ENCODE measurements at places on chromosomes 2 and 18.

DNA sequence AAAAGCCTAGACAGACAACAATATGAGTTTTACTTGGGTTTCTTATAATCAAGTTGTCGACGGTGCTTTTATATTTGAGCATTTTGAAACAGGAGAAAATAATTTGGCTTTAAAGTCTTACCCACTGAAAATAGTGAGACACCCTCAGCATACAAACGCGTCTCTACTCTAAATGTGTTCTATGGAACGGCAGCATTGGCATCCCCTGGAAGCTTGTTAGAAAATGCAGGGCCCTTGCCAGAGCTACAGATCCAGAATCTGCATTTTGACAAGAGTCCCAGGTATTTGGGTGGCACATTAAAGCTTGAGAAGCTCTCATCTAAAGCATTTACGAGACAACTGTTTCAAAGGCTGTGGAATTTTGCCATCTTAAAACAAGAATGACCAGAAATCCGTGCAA, 163.5 kb downstream of the PID1 start:
- no peak for DNase-seq

- no peak for DNase-seq
Measured at GRCh38 chr2:170313347-170313991, 135.5 kb downstream of the MYO3B start.

DNA sequence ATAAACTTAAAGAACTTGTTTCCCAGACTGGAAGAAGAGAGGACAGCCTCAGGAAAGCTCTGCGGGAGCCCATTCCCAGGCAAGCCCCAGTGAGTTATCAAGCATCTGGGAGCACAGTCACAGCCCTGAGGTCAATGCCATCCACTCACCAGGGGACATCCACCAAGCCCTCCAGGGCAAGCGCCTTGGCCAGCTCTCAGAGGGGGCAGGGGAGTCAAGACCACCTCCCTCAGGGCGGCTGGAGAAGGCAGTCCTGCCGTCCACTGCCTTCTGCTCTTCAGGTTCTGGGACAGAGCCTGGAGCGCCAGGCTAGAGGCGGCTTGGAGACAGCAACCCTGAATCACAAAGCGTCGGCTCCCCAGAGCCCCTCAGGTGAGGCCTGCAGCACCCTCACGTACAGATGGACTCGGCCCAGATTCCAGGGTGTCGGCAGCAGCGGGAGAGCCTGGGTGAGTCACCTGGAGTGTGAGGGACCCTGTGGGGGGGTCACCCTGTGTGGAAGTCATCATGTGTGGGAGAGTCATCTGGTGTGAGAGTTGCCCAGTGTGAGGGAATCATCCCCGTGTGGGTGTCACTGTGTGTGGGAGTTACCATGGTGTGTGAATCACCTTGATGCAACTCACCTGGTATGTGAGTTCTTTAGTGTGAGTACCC, 100.9 kb upstream of the TEX51 start:
- DNase-seq, result no peak

GRCh38 chr2:18792226-18792629, 202.9 kb upstream of the NT5C1B start:
- DNase-seq, result no peak

DNA sequence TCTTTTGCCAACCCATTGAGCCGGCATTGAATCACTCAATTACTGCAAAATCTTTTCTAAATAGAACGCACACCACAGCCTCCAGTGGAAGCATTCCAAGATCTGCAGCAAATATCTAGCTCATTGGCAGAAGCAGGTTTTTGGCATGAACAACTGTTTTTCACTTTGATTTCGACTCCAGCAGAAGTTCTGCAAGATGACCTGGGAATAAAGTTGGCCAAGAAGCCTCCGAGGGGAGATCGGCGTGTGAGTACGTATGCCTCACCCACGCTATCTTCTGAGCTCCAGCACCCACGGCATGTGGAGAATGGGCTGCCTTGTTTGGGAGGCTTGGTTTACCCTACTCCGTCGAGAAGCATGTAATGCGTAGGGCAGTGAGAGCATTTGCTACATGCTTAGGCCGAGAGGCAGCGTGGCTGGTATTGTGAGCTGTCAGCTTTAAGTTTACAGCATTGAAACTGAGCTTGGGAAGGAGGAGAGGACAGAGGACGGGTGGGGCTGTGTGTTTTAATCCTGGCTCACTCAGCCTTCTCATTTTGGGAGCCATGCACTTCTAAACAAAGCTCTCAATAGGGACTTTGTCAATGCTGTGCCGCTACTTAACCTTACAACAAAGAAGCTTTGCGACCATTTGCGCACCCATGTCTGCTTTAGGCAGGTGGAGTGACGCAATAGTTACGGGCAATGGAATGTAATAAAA, 10.5 kb downstream of the PCARE start:
- no peak for DNase-seq

DNA sequence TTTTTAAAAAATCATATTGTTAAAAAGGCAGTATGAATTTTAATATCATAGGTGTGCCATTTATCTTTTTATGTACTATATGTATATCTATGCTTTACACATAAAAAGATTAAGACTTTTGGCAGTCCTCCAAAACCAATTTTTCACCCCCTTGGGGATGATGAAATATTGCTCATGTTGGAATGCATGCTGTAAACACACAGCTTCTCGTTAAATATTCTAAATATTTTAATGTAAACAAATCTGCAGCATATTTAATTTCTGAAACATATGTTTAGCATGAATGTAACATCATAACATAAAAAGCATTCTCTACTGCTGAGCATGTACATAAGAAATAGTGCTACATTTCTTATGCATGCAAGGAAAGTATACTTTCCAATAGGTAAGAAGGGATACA, 484.3 kb upstream of the LRATD1 start:
- DNase-seq, result no peak

DNA sequence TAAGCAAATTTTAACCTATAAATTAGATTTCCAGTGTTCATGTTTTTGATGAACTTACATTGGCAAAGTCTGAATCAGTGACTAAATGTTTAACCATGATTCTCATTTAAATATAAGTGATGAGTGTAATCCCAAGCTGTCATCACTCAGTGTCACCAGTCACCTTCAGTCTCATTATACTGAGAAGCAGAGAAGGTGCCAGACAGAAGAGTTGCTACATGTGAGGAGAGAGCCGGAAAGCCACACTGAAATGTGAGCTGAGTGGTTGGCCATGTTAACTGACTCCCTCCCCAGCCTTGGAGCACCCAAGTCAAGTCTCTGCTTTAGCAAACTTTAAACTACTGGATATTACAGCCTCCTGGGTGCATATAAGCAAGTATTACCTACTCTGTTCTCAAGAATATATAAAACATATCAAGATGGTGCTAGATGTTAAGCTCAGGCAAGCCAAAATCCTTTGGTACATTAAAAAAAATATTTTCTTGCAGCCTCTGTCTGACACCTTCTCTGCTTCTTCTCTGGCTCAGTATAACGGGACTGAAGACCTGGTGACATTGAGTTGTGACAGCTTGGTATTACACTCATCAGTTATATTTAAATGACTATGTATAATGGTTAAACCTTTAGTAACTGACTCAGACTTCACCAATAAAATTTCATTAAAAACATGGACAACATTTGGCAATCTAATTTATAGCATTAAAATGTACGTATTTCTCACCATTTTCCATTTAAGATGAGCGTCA, 75.8 kb upstream of the MAP3K20 start:
- DNase-seq, result no peak

DNA sequence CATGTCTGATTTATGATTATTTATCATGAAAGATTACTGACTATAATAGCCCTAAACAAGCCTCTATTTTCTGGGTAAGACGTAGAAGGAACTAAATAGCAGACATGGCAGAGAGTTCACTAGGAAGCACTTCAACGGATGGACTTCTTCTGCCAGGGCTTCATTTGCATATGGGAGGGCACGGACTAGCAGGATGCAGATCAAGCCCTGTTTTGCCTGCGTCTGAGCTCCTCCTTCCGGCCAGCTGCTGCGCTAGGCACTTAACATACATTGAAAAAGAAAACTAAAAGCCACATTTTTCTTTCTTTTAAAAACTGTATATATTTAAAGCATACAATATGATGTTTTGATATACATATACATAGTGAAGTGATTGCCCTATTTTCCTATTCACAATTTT, 340.0 kb upstream of the MEX3C start:
- DNase-seq, result no peak

- DNase-seq, result no peak
Measured at GRCh38 chr2:30764021-30764800, 43.0 kb downstream of the CAPN13 start.

GRCh38 chr2:133953524-133953923, 300.3 kb upstream of the MGAT5 start:
- DNase-seq, result no peak

GRCh38 chr18:44342162-44342561, 338.5 kb upstream of the SETBP1 start:
- no peak for DNase-seq

DNA sequence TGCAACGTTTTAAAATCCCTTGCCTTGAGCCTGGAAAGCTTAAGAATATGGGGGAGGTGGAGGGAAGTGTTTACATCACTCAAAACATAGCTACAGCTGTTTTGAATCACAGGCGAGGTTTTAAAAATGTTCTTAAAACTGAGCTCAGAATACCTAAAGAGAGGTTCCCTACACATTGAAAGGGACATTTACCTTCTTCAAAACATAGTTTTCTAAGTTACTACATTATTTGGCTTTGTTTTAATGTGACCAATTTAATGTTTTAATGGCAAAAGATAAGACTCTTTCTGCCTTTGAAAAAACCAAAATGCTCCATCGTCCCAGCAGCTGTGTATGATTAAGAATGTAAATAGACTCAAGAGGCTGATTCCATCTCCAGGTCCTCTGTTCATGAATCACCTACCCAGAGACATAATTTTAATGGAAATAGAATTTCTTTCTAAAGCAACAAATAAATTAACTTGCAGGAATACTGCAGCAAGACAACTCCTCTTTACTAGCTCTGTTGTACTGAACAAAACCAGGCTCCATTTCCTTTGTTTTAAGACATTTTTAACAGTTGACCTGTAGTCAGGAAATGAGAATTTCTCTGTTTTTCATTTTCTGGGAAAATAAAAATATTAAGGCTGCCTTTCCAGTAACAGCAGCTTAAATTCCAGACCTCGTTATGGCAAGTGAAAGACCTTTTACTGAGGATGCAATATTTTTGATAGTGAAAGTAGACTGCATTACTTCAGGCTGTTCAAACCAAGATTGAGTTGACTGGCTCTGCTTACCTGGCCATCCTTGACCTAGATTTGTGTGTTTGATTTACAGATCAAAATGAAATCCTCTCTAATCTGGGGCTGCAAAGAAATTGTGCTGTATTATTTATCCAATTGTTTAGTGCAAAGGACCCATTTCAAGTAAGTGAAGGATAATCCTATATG, 33.7 kb upstream of the WDR75 start:
- DNase-seq, result no peak

DNA sequence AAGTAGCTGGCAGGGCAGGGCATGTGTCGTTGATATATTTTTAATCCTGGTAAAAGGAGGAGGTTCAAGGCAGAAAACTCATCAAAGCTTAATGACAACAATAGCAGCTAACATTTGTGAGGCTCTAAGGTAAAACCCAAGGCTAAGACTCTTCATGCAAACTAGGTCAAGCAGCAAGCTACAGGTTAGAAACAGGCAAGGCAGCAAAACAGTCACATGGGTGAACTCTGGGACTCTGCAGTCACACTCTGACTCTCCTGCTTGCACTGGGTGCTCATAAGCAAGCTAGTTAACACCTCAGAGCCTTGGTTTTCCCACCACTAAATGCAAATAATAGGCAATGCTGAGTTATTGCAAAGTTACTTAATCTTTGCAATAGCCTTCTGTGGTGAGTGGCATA, 7.9 kb downstream of the IL1RN start:
- DNase-seq, result no peak

GRCh38 chr2:1986598-1986997, 242.3 kb upstream of the PXDN start:
- DNase-seq, result no peak

DNA sequence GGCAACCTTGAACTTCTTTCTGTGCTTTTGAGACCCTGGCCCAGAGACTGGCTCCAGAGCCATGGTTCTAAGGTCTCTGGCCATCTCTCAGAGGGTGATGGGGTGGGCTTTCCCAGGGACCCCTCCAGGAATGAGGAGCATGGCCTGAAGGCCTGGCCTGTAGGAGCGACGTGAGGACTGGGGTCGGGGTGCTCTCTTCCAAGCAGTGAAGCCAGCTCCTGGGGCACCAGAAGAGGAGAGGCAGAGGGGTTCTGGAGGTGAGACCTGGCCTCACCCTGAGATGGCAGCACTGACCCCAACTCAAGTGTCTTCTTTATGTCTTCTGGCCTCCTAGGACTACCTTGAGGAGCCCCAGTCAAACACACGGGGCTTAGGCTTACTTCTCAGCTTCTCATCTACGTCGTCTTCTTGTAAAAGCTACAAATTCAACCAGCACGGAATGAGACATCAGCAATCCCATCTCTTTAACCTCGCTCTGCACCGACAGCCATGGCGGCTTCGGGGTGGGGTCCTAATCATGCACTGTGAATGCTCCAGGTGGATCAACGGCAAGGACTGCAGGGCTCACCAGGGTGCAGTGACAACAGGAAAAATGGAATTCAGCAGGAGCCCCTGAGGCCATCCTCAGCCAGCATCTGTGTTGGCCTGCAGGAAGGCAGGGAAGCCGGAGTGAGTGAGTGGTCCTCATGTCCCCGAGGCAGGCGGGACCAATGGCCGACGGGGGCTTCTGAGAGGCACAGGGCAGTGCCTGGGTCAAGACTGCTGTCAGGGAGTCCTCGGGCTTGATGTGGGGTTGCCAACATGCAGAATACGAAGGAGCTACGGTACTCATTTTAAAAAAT, 214.1 kb downstream of the HDAC4 start:
- DNase-seq, result no peak

GRCh38 chr2:130912471-130912870, 75.8 kb downstream of the ARHGEF4 start:
- DNase-seq, result no peak

GRCh38 chr18:76195601-76196000, 299.4 kb downstream of the ZNF516 start:
- DNase-seq, result no peak

DNA sequence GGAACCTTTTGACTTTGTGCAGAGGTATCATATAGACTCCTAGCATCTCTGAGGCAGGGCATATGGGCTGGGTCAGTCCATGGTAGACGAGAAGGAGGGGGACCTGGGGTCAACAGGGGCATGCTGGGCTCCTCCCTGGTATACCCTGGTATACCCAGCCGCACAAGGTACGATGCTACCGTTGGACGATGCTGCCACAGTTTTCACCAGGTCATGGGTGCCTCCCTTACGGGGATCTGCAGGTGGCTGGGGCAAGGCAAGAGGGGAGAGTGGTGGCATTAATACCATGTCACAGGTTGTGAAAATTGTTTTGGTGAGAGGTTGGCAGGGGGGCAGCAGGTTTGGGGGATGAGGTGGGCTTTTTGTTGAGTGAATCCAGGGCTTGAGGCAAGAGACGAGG, 149.8 kb downstream of the TSN start:
- no peak for DNase-seq

Data from T follicular helper cell (primary cell).